CD8-positive, alpha-beta memory T cell (primary cell): ENCODE measurements at places on chromosomes 2 and 18.

DNA sequence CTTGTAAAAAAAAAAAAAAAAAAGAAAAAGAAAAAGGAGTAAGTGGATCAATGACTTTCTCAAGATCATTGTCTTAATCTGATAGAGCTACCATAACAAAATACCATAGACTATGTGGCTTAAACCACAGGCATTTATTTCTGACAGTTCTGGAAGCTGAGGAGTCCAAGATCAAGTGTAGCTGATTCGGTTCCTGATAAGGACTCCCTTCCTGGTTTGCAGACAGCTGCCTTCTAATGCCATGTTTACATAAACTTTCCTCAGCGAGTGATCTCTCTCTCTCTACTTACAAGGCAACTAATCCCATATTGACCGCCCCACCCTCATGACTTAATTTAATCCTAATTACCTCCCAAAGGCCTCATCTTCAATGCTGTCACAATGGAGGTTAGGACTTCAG lies 36.5 kb upstream of the SIX2 start:
- H3K4me1 ChIP-seq, result no peaks in the 10 kb centered on the region
- no peak for DNase-seq
- no peaks in the 10 kb centered on the region for H3K36me3 ChIP-seq
- H3K27ac ChIP-seq, result no peak overlapping the region
- H3K27me3 ChIP-seq, result peaks cover 7% of the 10 kb centered on the region

DNA sequence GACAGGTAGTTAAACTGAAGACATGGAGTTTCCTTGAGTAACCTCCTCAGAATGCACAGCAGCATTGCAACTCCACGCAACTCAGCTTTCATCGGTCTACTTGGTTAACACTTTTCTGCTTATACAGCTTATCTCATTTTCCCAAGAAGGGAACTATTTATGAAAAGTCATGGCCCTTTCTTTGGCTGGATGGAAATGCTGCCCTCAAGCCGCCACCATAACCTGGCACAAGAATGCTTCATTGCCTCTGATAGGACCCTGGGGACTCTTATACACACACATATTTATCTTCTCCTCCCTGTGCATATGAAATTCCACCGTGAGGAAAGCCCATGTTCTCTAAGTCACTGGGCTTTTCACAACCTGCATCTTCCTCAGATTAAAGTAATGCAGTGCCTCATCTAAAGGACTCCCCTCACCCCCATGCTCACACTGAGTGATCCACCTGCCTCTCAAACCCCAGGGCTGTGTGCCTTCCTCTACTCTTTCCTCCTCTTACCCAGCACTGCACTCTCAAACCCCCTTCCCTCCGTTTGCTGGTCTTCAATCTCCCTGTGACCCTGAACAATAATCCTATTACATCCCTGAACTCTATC lies 192.0 kb upstream of the HNRNPA3 start:
- no peak overlapping the region for H3K27ac ChIP-seq
- no peak for DNase-seq
- H3K36me3 ChIP-seq, result no peaks in the 10 kb centered on the region
- H3K4me1 ChIP-seq, result no peaks in the 10 kb centered on the region
- H3K27me3 ChIP-seq, result no peaks in the 10 kb centered on the region
- H3K4me3 ChIP-seq, result no peak overlapping the region

DNA sequence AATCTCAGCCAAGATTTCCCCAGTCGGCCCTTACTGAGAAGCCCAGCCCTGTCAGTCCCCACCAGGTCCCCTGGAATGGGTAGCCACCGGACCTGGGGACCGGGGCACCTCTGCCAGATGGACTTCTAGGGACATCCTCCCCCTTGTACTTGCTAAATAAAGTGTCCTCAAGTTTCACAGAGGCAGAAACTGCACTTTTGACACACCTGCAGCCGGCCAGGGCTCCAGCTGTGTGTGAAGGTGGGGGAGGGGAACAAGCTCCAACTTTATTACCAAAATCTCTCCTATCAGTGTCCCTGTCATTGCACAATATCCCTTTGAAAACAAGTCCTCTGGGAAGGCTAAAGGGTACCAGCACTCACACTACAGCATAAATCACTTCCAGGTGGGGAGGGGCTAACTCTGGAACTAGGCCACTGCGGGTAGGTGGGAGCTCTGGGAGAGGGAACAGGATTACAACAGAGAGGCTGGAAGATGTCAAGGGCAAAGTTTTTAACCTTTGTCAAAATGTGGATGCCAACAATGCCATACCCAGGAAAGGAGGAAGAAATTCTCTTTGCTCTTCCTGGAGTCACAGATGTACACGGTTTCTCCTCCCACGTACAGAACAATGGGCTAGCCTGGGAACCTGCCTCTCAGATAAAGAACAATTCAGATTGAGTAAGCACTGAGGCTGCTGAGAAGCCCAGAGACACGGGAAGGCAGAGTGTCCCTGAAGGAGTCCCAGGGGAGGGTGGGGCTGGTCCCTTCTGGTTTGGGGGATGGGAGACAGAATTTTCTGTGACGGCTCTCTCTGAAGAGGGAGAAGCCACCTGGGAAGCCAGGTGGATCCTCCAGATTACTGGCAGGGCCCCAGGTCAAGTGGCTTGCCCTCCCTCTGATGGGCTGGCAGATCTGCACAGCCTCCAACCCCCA lies 11.0 kb downstream of the SDC1 start:
- H3K4me1 ChIP-seq, result no peaks in the 10 kb centered on the region
- DNase-seq, result no peak
- H3K36me3 ChIP-seq, result no peaks in the 10 kb centered on the region
- no peak overlapping the region for H3K4me3 ChIP-seq

DNA sequence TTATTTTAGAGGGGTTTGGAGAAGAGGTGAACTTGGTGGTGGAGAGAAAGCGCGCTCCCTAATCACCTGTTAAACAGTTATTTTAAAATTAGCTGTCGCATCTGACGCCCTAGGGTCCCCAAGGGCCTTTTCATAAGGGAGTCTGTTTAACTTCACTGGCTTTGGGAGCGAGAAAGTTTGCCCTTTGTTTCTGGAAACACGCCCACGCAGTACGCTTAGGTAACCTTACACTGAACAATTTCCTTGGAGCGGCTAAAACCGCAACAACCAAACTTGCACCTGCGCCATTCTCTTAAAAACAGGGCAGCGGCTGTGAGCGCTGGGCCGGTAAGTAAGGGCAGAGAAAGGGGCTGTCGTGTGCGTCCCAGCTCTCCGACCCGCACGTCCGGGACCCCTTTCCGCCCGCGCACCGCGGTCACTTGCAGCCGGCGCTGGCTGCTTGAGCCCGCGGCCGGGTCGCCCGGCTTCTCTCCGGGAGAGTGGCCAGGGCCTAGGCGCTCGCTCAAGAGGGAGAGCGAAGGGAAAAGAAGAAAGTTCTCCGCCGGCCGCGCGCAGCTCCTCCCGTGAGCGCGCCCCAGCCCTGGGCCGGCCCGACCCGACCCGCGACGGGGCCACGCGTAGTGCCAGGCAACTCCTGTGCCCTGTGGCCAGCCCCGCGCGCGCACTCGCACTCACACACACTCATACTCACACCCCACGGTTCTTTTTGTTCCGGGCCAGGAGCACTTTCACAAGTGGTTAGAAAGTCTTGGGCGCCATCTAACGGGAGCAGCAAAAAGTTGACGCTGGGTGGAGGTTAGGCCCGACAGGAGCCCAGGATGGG lies 19.2 kb downstream of the POU3F3 start:
- no peak overlapping the region for H3K27ac ChIP-seq
- peaks cover 3% of the 10 kb centered on the region for H3K27me3 ChIP-seq
- H3K4me1 ChIP-seq, result no peaks in the 10 kb centered on the region
- no peaks in the 10 kb centered on the region for H3K36me3 ChIP-seq
- no peak for DNase-seq

- H3K4me1 ChIP-seq, result no peaks in the 10 kb centered on the region
- no peak overlapping the region for H3K4me3 ChIP-seq
- H3K27me3 ChIP-seq, result no peaks in the 10 kb centered on the region
- DNase-seq, result no peak
- no peaks in the 10 kb centered on the region for H3K36me3 ChIP-seq
Measured at GRCh38 chr2:20852139-20852538, 29.2 kb upstream of the LDAH start.

DNA sequence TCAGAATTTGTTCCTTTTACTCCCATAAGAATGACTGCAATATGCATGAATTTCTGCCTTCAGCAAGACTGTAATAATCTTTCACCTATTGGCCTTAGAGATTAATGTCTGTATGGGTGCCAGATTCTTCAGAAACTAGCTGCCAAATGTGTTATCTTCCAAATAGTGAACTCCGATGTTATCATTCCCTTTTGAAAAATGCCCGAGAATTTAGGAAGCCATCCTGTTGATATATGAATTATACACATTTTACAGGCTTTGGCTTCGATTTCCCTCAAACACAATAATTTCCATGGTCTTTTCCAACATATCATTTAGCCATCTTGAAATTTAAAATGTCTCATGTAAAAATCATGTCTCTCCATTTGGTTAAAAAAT lies 101.5 kb downstream of the ZNF521 start:
- H3K4me1 ChIP-seq, result no peaks in the 10 kb centered on the region
- H3K27me3 ChIP-seq, result no peaks in the 10 kb centered on the region
- H3K36me3 ChIP-seq, result no peaks in the 10 kb centered on the region
- H3K27ac ChIP-seq, result no peak overlapping the region
- H3K4me3 ChIP-seq, result no peak overlapping the region

DNA sequence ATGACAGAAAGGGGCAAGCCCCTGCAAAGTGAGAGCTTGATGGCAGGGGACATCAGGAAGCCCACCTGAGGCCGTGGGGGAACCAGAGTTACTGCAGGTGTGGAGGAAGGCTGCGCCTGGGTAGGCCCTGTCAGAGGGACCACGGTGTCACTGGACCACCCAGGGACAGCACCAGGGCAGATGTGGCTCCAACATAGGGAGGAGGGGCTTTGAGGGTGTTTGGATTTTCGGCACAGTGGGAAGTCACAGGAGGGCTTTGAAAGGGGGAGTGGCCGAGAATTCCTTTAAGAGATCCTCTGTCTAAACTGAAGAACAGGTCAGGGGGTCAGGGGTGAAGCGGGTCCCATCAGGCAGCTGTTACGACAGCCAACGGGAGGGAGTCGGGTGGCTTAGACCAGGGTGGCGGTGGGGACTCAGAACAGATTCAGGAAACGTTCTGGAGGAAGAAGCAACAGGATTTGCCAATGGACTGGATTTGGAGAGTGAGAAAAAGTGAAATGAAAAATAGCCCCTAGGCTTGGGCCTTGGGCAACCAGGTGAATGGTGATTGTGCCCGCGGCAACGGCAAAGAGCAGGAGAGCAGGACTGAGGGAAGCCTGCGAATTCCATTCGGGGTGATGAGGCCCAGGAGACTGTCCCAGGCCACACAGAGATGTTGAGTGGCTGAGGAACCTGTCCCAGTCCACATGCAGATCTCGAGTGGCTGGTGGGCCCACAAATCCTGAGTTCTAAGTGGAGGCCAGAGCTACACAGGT lies 166.1 kb downstream of the LAMA1 start:
- H3K4me3 ChIP-seq, result no peak overlapping the region
- H3K27ac ChIP-seq, result no peak overlapping the region
- no peak for DNase-seq
- H3K36me3 ChIP-seq, result no peaks in the 10 kb centered on the region

- no peaks in the 10 kb centered on the region for H3K4me1 ChIP-seq
- H3K36me3 ChIP-seq, result no peaks in the 10 kb centered on the region
- H3K27ac ChIP-seq, result peak overlapping the region; percentile 38
- DNase-seq, result no peak
- no peaks in the 10 kb centered on the region for H3K27me3 ChIP-seq
- no peak overlapping the region for H3K4me3 ChIP-seq
Measured at GRCh38 chr2:43724728-43725526, 48.7 kb upstream of the C1GALT1C1L start.

DNA sequence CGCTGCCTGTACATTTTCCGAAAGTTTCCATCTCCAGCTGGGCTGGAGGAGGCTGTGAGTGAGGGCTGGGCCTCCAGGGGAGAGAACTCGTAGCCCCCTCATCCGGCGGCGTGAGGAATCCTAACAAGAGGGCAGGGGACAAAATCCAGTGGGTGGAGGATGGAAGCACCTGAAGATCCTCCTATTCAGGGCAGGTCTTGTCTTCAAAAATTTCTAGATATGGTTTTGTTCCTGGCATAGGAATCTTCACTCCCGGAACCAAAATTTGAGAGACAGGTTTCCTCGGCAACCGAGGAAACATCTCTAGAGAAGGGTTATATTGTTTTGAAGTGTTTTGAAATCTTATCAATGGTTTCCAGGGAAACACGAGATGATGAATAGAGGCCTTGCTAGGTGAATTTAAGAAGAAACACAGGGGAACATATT lies 136.7 kb downstream of the SH3BP4 start:
- H3K27ac ChIP-seq, result no peak overlapping the region
- no peaks in the 10 kb centered on the region for H3K27me3 ChIP-seq
- no peaks in the 10 kb centered on the region for H3K36me3 ChIP-seq
- DNase-seq, result no peak
- no peak overlapping the region for H3K4me3 ChIP-seq
- H3K4me1 ChIP-seq, result no peaks in the 10 kb centered on the region

DNA sequence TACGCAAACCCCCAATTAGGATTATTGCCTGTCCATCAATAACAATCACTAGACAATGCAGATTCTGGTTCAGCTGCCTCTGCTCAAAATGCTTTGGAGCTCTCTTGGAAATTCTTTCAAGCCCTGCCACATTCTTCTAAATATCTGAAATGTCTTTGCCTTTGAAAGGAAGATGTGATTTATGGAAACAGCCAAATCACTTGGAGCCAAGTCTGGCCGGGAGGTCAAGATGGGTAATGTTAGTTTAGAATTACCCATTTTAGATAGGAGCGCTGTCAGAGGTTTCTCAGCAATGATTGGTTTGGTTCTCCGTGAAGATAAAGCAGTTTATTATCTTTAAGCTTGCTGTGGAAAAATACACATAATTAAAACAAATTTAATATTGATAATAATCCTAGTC lies 306.7 kb downstream of the SETBP1 start:
- no peaks in the 10 kb centered on the region for H3K36me3 ChIP-seq
- no peak for DNase-seq
- no peaks in the 10 kb centered on the region for H3K4me1 ChIP-seq
- no peak overlapping the region for H3K4me3 ChIP-seq

- H3K27me3 ChIP-seq, result peaks cover 4% of the 10 kb centered on the region
- no peak overlapping the region for H3K27ac ChIP-seq
- no peak for DNase-seq
- H3K36me3 ChIP-seq, result no peaks in the 10 kb centered on the region
- no peaks in the 10 kb centered on the region for H3K4me1 ChIP-seq
Measured at GRCh38 chr18:80086281-80086680, 22.8 kb upstream of the ADNP2 start.

DNA sequence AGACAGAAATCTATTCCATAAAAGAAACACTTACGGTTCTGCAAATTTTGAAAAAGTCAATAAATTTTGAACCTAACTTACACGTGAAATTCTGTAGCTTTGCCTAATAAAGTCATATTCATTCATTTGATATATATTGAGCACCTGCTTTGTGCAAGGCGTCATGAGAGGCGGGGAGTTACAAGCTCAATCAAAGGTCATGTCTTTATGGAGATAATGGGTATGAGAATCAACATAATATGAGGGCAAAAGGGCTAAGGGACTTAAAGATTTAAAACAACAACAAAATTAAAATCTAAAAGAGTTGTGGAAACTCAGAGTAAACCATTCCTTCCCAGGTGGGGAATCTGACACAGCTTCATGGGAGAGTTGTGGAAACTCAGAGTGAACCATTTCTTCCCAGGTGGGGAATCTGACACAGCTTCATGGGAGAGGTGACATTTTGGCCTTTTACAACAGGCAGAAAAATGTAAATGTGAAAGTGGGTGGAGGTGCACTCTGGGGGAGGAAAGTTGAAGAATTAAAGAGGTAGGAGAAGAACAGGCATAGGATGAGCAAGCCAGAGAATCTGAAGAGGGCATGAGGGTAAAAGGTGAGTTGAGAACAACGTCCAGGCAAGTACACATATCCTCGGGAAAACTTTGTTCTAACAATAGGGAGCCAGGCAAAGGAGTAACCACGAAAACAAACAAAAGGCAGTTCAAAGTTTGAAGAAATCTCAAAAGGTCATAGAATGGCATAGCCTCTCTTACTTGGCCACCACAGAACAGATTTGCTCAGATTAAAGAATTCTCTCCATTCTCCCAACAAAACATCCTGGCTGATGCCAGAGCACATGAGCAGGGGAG lies 49.5 kb upstream of the CD226 start:
- H3K27ac ChIP-seq, result no peak overlapping the region
- H3K27me3 ChIP-seq, result no peaks in the 10 kb centered on the region
- H3K4me1 ChIP-seq, result no peaks in the 10 kb centered on the region
- no peak for DNase-seq
